ENCODE measurements at places on chromosomes 3 and 15.

- no peak for DNase-seq
Measured at GRCh38 chr15:69593981-69594966, 141.7 kb downstream of the RPLP1 start.

DNA sequence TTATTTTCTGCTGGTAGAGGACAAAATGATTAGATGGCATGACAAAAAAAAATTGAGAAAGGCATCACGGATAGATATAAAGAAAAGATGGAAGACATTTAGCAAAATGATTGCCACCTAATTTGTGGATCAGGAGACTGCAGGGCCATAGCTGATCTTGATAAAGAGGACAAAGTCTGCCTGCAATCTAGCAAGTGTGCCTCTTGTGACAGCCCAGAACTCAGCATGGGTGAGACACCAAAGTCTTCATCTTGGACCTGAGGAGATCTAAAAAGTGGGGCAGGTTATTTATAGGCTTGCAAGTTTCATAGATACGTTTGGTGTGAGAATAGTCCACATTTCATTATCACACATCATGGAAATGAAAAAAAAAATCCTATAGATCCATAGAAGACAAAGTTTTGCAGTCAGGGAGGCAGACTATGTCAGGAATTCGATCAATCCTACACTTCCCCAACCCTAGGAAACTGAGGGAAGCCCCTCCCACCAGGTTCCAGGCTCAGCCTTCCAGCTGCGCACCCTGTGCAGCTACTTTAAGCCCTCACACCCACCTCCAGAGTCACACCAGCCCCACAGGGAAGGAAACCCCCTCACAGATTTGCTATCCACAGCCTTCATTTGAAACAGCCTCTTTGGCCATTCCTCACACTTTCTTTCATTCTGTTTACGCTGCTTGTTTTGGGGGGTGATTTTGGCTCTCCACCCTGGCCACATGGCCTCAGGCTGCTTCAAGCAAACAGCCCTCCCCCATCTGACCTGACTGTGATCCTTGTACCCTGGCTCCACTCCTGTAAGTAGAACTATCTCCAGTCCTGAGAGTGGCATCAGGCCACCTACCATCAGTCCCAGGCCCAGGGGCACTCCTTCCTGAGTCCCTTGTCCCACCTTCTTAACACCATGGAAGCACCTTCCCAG is 28.1 kb upstream of the KLHL6 start:
- DNase-seq: no peak

- DNase-seq: no peak
Measured at GRCh38 chr3:71066356-71066755, 517.2 kb downstream of the FOXP1 start.

DNA sequence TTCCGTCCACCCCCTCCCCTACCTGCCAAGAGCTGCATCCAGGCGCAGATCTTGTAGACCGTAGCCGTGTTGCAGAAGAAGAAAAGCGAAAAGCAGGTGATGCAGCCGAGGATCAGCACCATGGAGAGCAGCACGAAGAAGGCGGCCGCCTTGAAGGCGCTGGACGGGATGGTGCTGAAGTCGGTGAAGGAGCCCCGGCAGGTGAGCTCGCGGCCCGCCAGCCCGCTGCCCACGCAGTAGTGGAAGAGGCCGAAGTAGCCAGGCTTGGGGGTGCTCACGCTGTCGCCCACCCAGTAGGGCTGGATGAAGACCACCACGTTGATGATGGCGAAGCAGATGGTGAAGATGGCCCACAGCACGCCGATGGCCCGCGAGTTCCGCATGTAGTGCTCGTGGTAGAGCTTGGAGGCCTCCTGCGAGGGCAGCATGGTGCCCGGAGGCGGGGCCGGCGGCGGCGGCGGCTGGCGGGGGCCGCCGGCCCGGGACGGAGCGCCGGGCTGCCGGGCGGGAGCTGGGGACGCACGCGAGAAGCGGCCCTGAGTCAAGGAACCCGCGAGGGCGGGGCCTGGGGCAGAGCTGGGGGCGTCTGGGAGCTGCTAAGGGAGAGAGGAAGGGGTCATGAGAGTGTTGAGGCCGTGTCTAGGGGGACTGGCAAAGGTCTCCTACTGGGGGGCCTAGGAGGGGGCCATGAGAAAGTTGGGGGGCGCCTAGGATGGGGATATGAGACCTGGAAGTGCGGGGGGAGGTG is 1.2 kb downstream of the LHFPL4 start:
- DNase-seq: peak; percentile 64

- no peak for DNase-seq
Measured at GRCh38 chr3:11803977-11804892, 42.5 kb downstream of the TAMM41 start.

- DNase-seq: no peak
Measured at GRCh38 chr3:141421639-141422319, 53.5 kb downstream of the ZBTB38 start.

DNA sequence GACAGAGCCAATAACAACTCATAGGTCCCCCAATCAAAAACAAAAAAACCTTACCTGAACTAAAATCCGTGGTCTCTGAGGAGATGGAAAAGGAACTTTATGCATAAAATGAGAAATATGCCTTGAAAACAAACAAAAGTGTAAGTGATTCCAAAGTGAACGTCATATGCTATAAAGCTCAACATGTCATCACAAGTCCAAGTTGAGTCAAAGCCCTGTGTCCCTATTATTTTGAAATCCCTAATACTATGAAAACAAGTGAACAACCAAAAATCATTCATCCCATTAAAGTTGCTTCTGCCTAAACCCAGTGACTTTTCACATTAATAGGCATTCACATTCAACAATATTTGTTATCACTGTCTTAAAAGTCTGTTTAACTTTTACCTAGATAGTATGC is 59.4 kb downstream of the DENND4A start:
- DNase-seq: no peak

- DNase-seq: no peak
Measured at GRCh38 chr3:195259154-195259474, 11.8 kb downstream of the XXYLT1 start.

DNA sequence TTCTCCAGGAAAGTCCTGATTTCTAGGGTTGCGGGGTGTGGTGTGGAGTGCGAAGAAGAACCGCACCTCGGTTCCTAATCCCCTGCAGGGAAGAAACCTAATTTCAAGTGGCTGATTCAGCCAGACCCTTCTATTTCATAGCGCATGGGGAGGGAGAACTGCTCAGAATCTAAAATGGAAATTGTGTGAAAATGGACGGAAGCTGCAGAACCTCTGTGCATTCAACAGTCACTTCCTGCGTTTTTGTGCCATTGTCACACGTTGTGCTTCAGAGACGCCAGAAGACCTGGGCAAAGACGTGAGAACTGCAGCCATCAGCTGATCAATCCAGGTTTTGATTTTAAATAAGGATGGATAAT is 1.2 kb downstream of the SIDT1 start:
- no peak for DNase-seq

GRCh38 chr15:37106490-37107001 is 6.2 kb upstream of the MEIS2 start:
- DNase-seq: peak; percentile 68

DNA sequence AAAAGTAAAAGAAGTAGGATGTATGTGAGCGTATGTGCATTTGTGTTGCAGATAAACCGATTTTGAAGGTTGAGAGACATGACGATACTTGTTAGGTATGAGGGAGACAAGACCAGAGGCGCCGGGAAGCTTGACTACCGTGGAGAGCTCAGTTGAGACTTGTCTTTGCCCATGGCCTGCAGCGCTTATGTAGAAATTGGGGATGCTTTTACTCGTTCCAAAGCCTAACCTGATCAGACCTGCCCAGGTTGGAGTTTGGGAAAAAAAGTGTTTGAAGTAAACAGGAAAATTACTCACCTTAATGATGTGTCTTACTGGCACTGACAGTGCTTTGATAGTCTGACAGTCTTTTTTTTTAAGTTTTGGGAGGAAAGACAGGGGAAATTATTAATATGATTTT is 202.8 kb downstream of the TP63 start:
- no peak for DNase-seq

DNA sequence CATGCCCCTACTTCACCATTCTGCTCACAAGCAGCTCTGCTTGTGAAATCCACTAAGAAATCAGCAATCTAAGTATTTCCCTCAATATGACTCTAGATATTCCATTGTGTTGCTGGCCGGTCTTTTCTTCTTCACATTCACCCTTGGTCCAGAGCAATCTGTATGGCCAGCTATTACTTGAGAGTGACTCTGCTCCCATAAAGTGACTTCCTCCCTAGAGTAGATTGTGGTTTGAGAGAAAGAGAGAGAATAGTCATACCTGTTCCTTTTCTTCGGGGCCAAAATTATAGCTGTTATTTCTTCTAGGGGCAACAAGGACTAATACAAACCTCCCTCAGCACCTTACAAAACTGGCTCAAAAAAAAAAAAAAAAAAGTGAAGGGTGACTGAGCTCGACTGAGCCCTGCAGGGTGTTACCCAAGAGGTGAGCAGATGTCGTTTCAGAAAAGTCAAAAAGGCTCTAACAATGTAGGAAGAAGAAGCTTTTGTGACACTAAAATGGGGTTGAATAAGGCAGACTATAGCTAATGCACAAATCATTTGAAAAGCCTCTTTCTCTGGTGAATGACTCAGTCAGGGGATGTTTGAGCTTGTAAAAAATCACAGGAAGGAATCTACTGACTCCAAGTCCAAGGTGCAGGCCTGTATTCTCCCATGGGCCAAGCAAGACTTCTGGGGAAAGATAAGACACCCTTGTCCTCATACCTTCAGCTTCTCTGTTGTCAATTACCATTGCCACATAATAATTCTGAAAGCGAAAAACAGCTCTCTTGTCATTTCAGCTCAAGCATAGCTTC is 161.0 kb upstream of the SLC24A5 start:
- no peak for DNase-seq
